ENCODE measurements at places on chromosomes 11 and 22. TPM values are rescaled to one million over a fixed set of nuclear protein-coding genes. Genes with fewer than 3 reads are reported as not detected.
A peak's percentile ranks its signal among the peaks of the same experiment; 100 is the strongest.

Gene CLCF1
- total RNA-seq = 7.3 TPM

Gene LYVE1
- not detected for total RNA-seq

Gene APOBEC3B
- total RNA-seq = 1.2 TPM

DNA sequence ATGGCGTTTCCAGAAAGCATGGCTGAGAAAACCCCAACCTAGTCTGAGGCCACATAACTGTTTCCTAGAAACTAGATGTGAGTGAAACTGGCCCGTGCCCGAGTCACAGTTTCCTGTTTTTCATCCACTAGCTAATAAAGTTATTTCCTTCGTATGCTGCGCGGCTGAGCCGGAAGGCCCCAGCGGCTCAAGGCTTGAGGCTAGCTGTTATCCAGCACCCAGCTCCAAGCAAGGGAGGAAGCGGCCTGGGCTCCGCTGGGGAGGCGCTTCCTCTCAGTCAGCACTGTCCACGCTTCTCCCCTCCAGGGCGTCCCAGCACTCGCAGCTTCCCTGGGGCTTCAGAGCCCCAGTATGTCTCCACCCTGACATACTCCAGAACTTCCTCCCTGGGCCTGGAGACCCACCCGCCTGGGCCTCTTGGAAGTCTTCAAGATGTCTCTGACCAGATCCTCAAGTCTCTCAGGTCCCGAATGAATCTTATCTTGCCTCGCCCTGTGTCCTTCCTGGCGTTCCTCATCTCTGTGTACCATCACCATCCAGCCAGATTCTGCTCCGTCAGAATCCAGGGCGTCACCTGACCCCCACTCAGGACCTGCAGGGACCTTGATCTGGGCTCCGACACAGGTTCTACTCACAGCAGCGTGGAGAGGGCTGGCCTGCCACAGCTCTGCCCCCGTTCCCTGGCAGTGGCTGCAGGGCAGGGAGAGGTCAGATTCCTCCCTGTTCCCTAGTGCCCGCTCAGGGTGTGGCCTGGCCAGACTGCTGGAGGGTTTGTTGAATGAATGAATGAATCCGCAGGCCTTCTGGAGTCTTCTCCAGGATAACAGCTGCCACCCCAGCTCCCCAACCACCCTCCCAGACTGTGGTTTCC is 81.9 kb downstream of the LRRC32 start:
- no peaks in the 10 kb centered on the region for H3K36me3 ChIP-seq
- no peak overlapping the region for H3K4me3 ChIP-seq
- no peak for DNase-seq
- H3K4me1 ChIP-seq = peaks cover 12% of the 10 kb centered on the region
- peak overlapping the region; percentile 74 for H3K27ac ChIP-seq

DNA sequence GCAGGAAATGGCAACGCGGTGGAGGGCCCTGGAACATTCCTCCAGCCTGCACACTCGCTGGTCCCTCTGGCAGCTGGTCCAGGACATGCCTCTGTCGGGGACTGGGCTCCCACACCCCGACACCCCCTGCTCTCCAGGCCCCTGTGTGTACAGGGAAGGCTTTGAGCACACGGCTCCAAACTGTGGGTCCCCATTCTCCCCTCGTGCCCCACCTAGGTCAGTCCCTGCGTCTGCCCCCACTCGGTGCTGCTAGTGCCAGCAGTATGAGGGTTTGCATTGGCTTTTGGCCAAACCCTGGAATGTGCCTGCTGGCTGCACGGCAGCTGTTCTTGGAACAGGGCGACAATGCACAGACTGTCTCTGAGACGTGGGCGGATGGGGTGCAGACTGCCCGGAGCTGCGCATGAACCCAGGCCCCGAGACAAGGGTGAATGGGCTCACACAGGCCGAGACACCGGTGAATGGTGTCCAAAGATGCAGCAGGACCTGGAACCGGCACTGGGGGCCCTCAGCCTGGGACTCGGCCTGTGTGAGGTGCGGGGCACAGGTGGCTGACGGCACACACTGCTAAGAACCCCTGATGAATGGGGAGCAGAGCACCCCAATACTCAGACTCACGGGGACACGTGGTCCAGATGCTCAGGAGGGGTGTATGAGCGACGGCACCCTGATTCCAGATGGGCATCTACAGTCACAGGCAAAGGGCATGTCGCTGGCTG is 7.5 kb upstream of the SYT8 start:
- H3K4me3 ChIP-seq = no peak overlapping the region
- H3K27me3 ChIP-seq = peaks cover 40% of the 10 kb centered on the region
- no peak for DNase-seq
- H3K4me1 ChIP-seq = peaks cover 9% of the 10 kb centered on the region
- no peaks in the 10 kb centered on the region for H3K36me3 ChIP-seq

GRCh38 chr11:62193952-62194351 is 3.9 kb downstream of the SCGB1D1 start:
- no peaks in the 10 kb centered on the region for H3K4me1 ChIP-seq
- H3K36me3 ChIP-seq = peaks cover 5% of the 10 kb centered on the region
- peaks cover 90% of the 10 kb centered on the region for H3K27me3 ChIP-seq

- H3K27ac ChIP-seq = peak overlapping the region; percentile 94
- H3K4me3 ChIP-seq = peak overlapping the region; percentile 99
- peaks cover 3% of the 10 kb centered on the region for H3K36me3 ChIP-seq
Measured at GRCh38 chr11:73376803-73377629, 817 bp downstream of the RELT start.

DNA sequence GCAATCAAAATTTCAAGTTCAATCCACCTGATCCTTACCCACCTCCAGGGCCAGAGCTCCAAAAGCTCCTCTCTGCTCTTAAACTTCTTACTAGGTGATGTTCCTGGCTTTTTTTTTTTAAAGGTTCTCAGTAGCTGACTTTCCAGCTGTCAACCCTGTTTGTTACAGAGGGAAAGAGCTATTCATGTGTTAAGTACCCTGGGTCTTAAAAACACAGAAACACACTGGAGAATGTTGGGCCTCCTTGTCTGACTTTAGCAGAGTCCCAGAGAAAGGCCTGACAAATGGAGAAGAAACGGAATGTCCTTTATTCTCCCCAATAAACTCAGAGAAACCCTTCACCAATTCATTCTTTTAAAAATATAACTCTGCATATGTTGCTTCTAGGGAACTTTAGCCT is 3.2 kb downstream of the LRRC4C start:
- H3K36me3 ChIP-seq = no peaks in the 10 kb centered on the region
- peaks cover 14% of the 10 kb centered on the region for H3K27me3 ChIP-seq
- peaks cover 2% of the 10 kb centered on the region for H3K4me1 ChIP-seq
- no peak overlapping the region for H3K27ac ChIP-seq
